ENCODE measurements at places on chromosomes 4 and X. TPM values are rescaled to one million over a fixed set of nuclear protein-coding genes. Genes with fewer than 3 reads are reported as not detected.

VCX3A gene
- not detected for total RNA-seq

SPACA5 gene
- not detected for total RNA-seq

USP51 gene
- 1.9 TPM for total RNA-seq

AP1AR gene
- total RNA-seq: 23.6 TPM

CDS1 gene
- total RNA-seq: 0.28 TPM

MAGEB2 gene
- total RNA-seq: not detected

C4orf51 gene
- total RNA-seq: not detected

TMPRSS11B gene
- not detected for total RNA-seq
